ENCODE measurements at places on chromosomes 6 and 20. TPM values are rescaled to one million over a fixed set of nuclear protein-coding genes. Genes with fewer than 3 reads are reported as not detected.

- no peak for DNase-seq
These were observed 551.6 kb upstream of the CITED2 start for GRCh38 chr6:139925894-139926641.

DNA sequence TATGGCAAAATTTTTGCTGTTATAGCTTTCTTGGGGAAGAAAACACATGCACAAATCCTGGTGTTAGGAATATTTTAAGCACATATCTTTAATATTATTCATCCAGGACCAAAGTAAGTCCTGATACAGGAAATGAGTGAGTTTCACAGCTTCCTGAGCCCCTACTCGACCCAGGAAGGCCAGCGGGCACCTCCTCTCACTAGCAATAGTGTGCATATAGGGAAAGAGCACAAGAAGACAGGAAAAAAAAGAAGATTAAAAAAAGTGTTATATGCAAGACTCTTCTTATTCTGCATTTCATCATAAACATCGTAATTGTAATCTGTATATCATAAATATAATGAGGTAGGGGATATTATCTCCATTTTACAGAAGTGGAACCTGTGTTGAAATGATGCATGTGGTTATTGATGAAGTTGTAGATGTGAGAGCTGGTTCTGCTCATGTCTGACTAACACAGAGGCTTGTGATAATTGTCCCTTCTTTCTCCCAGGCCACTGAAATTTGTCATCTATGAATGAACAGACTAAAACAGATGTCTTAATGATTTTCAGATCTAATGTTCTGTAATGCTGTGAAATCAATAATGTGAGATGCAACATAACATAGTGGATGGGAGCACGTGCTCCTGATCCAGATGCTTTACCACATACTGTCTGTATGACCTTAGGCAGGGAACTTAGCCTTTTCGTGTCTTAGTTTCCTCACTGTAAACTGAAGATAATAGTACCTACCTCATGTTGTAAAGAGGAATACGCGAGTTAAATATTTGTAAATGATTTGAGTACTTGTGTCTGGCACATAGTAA lies 101.2 kb downstream of the MYO6 start:
- no peak for DNase-seq

DNA sequence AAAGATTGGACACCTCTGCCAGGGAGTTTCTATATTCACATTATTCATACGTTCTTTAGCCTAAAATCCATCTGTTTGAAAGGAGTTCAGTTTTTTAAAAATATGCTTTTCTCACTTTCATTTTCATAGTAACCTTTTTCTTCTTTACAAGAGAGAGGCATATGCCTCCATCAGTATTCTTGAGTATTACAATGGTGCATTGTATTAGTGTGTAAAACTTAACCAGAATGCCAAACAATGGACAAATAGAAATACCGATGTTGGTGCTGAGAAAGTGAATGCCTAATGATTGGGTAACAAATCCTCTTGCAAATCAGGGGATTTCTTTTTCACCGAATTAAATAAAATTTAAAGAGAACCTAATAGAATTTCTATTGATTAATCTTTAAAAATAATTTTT lies 163.2 kb upstream of the LAMA2 start:
- peak; percentile 8 for DNase-seq

Gene LST1
- not detected for total RNA-seq

Gene KCNK16
- not detected for total RNA-seq

DNA sequence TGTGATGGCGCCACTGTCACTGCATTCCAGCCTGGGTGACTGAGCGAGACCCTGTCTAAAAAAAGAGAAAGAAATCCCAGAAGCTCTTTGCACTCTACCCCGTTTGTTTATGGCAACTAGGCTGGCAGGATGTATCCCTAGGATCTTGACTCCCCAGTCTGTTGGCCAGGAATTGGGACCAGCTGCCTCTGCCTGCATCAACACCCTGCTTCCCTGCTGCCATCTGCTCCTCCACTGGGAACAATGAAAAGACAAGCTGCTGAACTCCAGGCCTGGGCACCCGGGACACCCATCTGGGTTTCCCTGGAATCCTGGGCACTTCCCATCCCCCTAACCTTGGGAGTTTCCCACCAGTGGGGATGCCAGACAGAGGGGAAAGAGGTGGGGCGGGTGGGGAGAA lies 64.9 kb downstream of the CPNE5 start:
- no peak for DNase-seq

Gene SAMD3
- total RNA-seq: not detected

Gene SLPI
- 129 TPM for total RNA-seq

Gene MYLK4
- total RNA-seq: 0.33 TPM

DNA sequence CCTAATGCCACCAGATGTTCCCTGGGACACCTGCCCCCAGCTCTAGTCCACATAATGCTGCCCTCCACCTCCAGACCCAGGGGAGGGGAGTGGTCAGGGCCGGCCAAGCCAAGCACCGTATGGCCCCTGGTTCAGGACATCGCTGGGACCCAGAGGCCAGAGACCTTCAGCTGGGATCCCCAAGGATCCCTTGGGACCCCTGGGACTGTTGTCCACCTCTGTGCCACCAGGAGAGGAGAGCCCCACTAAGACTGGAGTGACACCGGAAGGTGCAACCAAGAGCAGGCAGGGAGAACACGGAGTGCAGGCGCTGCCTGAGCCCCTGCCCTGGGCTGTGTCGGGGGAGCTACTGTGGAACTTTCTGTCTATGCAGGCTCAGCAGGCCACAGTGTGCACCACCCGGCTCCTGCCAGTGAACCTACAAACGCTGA lies 43.6 kb downstream of the CTCFL start:
- no peak for DNase-seq

DNA sequence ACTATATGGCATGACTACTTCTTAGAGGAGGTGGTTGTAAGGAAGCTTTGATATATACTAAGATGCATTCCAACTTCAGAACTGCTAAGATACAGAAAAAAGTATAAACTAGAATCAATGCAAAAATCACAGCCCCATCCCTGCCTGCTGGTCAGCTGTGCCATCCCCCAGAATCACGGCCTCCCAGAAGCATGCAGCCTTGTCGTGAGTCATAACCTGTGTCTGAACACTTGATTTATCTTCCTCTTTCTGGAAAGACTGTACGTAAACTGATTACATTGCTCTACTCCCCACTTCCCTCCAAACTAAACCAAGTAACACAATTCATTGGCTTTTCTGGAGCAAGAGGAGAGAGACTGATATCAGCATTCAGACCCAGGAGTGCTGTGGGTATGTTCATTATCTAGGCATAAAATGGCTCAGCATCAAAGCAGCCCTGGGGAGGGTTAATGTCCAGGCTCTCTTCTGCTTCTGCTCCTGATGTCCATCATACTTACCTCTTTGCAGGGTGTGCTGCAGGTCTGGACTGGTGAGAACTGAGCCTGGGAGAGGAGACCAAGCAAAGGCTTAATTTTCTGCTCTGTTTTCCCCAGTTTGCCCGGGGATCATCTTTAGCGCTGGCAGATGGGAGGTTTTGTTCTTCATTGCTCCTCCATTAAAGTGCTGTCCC lies 18.4 kb downstream of the SCP2D1 start:
- DNase-seq: no peak

Gene CST9L
- total RNA-seq: not detected

- no peak for DNase-seq
These were observed 81.5 kb downstream of the MYLK4 start for GRCh38 chr6:2669067-2669700.

Gene BACH2
- 4.5 TPM for total RNA-seq

DNA sequence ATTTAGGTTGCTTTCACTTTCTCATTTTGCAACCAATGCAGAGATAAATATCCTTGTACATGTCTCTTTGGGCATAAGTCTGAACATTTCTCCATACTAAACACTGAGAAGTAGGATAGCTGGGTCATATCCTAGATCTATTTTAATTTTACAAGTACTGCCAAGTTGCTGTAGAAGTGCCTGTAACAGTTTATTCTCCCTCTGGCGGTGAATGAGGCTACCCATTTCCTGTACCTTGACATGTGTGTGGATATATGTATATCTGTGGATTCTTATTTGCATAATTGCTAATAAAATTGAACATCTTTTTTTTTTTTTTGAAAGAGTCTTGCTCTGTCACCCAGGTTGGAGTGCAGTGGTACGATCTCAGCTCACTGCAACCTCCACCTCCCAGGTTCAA lies 48.0 kb upstream of the PNRC1 start:
- DNase-seq: no peak

DNA sequence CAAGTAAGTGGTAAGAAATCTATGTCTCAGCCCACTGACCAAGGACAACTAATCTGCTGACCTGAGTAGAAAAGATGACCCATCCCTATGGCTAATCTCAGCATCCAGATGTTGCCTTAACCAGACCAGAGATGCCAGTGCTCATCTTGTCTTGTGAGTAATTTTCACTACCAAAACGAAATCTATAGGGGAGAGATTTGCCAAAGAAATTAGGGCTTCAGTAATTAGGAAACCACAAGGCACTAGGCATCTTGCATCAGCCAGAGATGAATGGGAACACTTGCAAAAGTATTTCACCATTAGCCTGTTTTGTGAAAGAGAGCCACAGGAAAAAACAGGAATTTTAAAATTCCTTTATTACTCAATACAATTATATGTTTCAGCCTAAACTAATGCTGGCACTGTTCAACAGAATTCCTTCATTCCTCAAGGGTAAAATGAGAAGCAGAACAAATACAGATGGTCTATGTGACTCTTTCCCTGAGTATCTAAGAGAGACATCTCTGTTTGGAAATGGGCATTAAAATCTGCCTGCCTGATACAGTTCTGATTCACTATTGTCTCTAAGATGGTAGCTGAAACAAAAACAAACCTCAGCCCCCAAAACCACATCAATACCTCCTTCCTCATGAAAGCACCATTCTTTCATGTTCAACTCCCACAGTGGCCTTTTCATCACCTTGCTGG lies 87.8 kb downstream of the GMDS start:
- DNase-seq: peak; percentile 86

Gene NRSN1
- total RNA-seq: not detected

DNA sequence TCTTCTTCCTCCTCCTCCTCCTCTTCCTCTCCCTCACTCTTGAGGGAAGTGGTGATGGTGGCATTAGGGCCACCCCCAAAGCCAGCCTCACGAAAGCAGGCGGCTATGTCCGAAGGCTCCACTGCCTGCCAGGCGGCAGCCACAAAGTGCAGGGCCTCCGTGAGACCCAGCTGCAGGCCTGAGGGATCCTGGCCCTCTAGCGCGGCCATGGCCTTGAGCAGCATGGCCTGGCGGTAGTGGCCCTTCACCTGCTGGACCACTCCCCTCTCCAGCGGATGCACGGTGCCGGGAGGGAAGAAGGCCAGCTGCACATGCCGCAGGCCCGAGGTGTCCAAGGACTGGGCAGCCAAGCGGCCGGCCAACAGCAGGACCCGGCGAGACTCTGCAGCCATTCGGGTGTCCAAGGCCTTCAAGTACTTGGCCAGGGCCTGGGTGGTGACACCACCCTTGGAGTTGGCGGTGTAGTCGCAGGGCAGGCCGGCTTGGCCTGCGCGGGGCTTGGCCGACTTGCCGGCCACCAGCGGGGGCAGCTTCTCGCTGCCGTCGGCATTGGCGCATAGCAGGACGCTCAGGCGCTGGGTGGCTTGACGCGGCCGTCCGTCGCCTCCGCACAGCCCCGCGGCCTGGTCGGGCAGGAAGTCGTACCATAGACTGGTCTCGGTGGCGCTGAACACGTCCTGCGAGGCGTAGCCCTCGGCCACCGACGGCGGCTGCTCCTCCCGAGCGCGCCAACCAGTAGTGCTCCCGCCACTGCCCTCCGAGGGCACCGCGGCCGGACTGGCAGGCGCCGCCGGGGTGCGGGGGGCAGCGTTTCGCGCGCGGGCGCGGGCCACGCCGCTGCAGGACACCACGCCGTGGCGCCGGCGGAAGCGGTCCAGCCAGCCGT lies 1.1 kb downstream of the CENPB start:
- DNase-seq: no peak

GRCh38 chr6:49801525-49801924 lies 14.4 kb upstream of the PGK2 start:
- DNase-seq: no peak

Gene SYCP2
- 2.3 TPM for total RNA-seq

Gene VSX1
- total RNA-seq: not detected

- no peak for DNase-seq
These were observed 6.6 kb downstream of the SLC2A4RG start for GRCh38 chr20:63745961-63746731.

Gene TSPYL4
- 11.8 TPM for total RNA-seq

Gene RAB32
- 79.9 TPM for total RNA-seq

Gene IMPG1
- total RNA-seq: not detected

DNA sequence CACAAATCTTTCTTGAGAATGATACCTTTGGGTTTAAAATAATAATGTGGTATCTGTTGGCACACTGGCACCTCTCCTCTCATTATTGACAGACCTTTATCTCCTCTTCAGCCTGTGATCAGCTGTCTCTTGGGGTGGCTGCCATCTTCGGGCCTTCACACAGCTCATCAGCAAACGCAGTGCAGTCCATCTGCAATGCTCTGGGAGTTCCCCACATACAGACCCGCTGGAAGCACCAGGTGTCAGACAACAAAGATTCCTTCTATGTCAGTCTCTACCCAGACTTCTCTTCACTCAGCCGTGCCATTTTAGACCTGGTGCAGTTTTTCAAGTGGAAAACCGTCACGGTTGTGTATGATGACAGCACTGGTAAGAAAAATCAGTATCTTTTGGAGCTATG lies 232.8 kb downstream of the GRIK2 start:
- DNase-seq: no peak

- peak; percentile 29 for DNase-seq
These were observed 231.8 kb downstream of the BCKDHB start for GRCh38 chr6:80338201-80338836.

Gene CST2
- not detected for total RNA-seq

Gene TAGAP
- total RNA-seq: not detected

Gene ANKRD6
- total RNA-seq: 23.4 TPM

Gene THBS2
- total RNA-seq: 4.3 TPM

DNA sequence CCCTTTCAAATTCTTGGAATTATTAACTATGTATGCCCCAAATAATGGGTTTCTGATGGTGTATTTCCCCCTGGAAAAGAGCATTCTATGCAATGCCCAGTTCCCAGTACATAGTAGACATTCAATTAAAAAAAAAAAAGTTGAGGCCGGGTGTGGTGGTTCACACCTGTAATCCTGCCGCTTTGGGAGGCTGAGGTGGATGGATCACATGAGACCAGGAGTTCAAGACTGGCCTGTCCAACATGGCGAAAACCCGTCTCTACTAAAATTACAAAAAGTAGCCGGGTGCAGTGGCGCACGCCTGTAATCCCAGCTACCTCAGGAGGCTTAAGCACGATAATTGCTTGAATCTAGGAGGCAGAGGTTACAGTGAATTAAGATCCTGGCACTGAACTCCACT lies 83.3 kb upstream of the ZNF217 start:
- no peak for DNase-seq

Gene SIGLEC1
- total RNA-seq: not detected

GRCh38 chr20:48604936-48605335 lies 222.9 kb downstream of the PREX1 start:
- no peak for DNase-seq

Measured in mammary epithelial cell (primary cell).